Suppressor macrophage (primary cell): ENCODE measurements at places on chromosomes 16 and 17.
A peak's percentile ranks its signal among the peaks of the same experiment; 100 is the strongest.

- peak; percentile 70 for DNase-seq
Observed at GRCh38 chr17:4142107-4142900, 526 bp downstream of the ZZEF1 start.

- peak; percentile 87 for DNase-seq
Observed at GRCh38 chr17:43418441-43419374, 19.9 kb downstream of the ARL4D start.

DNA sequence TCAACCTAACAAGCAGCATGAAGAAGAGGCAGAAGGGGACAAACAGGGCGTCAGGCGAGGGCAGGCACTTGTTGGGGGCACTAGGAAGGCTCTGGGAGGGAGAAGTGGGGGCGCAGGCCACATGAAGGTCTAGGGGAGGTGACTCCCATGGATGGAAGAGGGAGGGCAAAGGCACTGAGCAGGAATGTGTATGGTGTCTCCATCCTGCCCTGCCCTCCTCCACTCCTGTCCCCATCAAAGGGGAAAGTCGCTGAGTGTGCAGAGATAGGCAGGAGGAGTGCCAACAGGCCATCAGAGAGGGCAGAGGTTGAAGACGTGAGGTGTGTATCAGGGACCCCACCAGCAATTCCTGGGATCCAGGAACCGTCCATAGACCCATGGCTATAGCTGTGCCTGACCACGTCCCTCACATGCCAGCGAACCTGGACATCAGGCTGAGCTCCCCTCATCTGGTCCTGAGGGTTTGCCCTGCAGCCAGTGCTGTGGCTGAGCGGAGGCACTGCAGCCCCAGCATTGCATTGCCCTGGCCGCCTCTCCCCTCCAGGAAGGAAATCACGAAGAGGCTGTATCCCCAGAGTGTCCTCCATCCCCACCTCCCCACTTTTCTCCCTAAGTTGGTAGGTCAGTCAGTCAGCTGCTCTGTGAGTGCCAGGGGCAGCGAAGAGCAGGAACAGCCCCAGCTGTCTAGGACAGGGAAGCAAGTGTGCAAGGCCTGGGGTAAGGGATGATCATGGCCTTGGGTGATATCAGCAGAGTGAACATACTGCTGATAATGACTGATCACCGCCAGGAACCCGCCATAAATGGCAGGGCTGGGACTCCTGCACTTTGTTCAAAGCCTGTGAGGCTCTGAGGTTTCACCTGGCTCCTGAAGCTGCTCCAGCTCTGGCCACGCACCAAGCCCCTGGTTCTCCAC lies 6.2 kb upstream of the CYB561 start:
- DNase-seq: no peak

- DNase-seq: no peak
Observed at GRCh38 chr16:22293137-22294106, 3.8 kb upstream of the POLR3E start.

DNA sequence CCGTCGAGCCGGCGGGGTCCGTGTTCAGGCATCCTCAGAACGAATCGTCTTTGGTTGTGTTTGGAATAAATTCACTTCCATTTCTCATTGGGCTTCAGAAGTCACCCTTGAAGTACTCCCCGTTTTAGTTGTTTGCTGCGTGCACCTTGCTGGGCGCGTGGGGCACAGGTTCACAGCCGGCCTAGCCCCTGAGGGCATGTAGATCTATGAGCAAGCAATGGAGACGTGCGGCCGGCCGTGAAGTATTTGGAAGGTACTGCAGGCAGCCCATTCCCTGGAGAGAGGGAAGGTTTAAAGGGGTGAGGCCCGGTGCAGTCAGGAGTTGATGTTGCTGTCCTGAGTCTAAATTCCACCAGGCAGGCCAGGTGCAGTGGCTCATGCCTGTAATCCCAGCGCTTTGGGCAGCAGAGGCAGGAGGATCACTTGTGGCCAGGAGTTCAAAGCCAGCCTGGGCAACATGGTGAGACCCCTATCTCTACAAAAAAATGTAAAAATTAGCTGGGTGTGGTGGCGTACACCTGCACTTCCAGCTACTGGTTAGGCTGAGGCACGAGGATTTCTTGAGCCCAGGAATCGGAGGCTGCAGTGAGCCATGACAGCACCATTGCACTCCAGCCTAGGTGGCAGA lies 714 bp downstream of the ACSF3 start:
- peak; percentile 15 for DNase-seq
